Activated CD4-positive, alpha-beta T cell treated with anti-CD3 and anti-CD28 coated beads for 1 hour (primary cell): ENCODE measurements at places on chromosomes 16 and 17.

DNA sequence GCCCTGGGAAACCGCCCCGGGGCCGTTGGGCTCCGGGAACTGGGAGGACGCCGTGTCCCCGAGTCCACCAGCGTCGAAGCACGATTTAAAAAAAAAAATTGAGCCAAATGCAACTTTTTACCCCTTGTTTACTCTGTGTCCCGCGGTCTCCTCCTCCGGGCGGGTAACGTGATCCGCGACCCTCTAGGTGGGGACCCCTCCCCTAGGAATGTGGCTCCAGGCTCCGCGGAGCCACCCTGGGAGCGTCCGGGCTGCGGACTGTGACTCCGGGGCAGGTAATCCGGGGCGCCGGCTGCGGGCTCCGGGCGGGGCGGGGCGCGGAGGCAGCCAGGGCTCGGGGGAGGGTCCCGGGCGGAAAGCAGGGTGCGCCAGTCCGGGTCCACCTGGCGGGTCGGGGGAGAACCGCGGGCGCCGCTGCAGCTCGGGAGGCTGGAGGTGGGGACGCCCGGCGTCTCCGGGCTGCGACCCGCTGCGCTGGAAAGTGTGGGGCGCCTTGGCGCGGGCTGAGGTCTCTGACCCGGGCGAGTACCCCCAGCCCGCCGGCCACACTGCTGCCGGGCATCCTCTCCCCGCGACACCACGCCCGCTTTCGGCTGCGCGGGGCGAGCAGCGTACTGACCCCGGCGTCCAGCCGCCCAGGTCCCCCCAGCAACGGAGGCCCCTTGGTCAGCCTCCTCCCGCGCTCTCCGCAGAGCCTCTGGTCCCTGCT is 852 bp upstream of the HELZ start:
- peak; percentile 26 for DNase-seq

GRCh38 chr17:15883617-15884111 is 61.3 kb upstream of the ADORA2B start:
- DNase-seq = no peak

- DNase-seq = peak; percentile 47
Measured at GRCh38 chr17:79393358-79394052, 217.3 kb downstream of the RBFOX3 start.

- DNase-seq = no peak
Measured at GRCh38 chr16:48136547-48137360, 19.0 kb downstream of the ABCC12 start.

GRCh38 chr17:81381632-81382577 is 13.4 kb upstream of the BAHCC1 start:
- no peak for DNase-seq

- no peak for DNase-seq
Measured at GRCh38 chr17:2151358-2152033, 96.6 kb downstream of the HIC1 start.

GRCh38 chr17:49223517-49224197 is 6.9 kb downstream of the PHOSPHO1 start:
- peak; percentile 50 for DNase-seq

GRCh38 chr17:61406971-61407911 is 7.6 kb downstream of the TBX2 start:
- DNase-seq = no peak

- no peak for DNase-seq
Measured at GRCh38 chr17:33055171-33055611, 63.5 kb downstream of the SPACA3 start.

DNA sequence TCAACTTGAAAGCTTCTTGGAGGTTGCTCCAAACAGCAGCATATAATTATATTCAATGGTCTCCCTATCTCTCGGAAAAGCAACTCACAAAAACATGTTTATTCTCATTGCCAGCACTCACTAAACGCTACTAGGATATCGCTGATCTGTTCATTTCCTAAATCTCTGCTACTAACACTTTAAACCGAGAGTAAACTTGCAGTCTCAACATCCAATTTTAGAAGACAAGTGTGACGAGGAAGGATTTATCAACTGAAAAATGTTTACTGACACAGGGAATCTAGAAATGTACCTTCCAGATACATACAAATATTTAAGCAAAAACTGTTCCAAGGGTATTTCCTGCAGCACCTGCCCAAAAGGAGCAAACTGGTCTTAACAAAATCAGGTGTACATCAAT is 56.5 kb downstream of the YWHAE start:
- DNase-seq = no peak
